ENCODE measurements at places on chromosomes 3 and 15.
A peak's percentile ranks its signal among the peaks of the same experiment; 100 is the strongest.

GRCh38 chr3:55595420-55595819 lies 108.3 kb upstream of the WNT5A start:
- DNase-seq, result no peak

- no peak for DNase-seq
These were observed 18.7 kb upstream of the ZXDC start for GRCh38 chr3:126494204-126494969.

DNA sequence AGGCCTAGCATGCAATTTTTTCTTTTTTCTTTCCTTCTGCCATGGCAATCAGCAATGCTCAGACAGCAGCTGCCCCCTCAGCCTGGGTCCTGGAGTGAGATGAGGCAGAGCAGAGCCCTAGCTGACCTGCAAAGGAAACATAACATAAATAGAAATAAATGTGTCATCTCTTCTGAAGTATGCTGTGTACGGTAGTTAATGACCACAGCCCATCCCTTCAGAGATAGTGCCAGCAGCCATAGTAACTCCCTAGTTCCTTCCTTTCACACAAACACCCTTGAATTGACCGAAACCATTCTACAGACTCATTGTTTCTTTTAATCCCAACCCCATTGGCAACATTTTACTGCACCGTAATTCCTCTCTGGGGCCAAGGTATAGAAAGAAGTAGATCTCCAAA lies 8.4 kb upstream of the CD47 start:
- peak; percentile 5 for DNase-seq

- no peak for DNase-seq
These were observed 49.2 kb downstream of the TASOR start for GRCh38 chr3:56633602-56634535.

- DNase-seq, result no peak
These were observed 121.3 kb downstream of the STAC start for GRCh38 chr3:36501616-36502015.

- no peak for DNase-seq
These were observed 1046.1 kb upstream of the CFAP20DC start for GRCh38 chr3:60095930-60096329.

- no peak for DNase-seq
These were observed 144.8 kb downstream of the SUCLG2 start for GRCh38 chr3:67509471-67510075.

DNA sequence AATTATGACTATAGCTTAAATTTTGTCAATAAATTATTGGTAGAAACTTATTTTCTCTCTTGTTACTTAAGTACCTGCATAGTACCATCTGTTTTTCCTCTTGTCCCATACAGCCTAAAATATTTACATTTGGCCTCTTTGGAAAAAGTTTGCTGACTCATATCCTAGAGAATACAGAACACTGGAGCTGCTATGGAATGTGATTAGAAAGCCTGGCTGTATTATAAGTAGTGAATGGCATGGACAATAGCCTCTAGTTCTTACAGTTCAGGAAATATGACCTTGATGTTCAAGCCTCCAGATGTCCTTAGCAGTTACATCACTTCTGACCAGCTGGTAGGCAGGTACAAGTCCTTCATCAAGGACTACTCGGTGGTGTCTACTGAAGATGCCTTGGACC lies 28.3 kb downstream of the ST8SIA2 start:
- no peak for DNase-seq

GRCh38 chr3:46334741-46335478 lies 19.0 kb upstream of the CCR2 start:
- DNase-seq, result no peak

DNA sequence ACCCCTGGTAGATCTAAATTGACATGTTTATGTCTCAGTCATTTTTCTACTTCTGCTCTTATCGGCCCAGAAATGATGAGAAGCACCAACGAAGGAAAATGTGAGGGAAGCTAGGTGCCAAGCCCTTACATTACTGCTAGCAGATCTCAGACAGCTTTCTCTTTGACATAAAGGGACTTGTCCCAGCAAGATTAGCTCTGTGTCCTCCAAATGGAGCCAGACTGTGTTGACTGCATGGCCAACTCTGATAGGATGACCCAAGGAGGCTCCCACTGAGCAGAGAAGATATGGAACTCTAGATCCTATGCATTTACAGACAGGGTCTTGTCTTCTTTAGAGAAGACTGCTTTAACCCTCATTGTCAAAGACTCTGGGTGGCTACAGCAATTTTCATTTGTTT lies 2.8 kb upstream of the MCTP2 start:
- no peak for DNase-seq

- DNase-seq, result no peak
These were observed 367.4 kb downstream of the IL20RB start for GRCh38 chr3:137325170-137325569.

- DNase-seq, result peak; percentile 91
These were observed 765 bp upstream of the MAPKAPK3 start for GRCh38 chr3:50616003-50616769.

DNA sequence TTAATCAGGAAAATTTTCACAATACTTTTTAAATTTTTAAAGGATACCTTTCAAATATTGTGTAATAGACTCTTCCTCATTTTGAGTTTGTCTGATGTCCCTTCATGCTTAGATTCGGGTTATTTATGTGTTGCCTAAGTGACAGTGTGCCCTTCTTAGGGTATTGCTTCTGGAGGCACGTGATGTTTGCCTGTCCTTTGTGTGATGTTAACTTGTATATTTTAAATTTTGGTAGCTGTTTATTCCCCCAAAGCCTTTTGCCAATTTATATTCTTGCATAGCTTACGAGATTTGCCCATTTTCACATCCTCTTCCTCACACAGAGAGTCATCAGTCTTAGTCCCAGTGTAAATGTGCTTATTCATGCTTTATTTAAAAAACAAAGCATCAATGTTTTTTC lies 433.1 kb downstream of the EPHB1 start:
- no peak for DNase-seq

GRCh38 chr3:4852780-4853748 lies 126.2 kb upstream of the BHLHE40 start:
- no peak for DNase-seq

- no peak for DNase-seq
These were observed 12.5 kb downstream of the TRIM59 start for GRCh38 chr3:160437083-160437455.

GRCh38 chr15:41281236-41281635 lies 50.2 kb downstream of the CHP1 start:
- no peak for DNase-seq

DNA sequence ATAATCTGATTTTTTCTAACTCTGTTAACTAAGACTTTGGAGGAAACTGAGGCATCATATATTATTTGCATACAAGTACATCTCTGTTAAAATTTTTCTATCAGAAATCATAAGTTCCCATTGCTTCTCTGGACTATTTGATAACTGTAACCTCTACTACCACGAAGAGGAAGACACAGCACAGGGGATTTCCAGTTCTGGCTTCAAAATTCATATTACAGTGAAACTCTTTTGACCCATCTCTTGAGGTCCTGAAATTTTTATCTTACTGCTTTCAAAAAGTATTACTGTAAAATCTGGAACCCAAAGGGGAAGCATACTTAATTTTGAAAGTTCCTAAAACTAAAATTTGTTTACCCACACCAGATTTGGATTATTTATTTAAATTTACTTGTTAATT lies 4.2 kb downstream of the PLSCR1 start:
- DNase-seq, result no peak

DNA sequence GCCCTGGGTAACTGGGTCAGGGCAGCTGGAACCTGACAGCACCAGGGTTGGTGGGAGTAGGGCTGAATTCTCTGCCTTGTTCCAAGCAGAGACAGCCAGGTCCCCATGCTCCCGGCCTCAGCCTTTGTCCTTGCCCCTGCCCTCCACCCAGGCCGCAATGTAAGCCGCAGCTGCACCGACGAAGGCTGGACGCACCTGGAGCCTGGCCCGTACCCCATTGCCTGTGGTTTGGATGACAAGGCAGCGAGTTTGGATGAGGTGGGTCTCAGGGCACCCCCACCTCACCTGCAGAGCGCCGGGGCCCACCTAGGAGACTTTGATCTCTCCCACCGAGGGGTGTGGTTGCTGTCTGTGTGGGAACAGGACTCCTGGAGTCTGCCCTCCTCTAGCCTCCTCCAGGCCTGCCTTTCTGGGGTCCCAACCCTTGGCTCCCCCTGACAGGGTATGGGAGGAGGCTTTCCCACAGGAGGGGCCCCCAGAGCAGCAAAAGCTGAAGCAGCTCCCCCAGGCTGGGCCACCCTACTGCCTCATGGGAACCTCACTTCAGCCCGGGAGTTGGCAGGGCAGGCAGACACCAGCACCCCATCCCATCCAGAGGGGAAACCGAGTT lies 23.4 kb downstream of the VIPR1 start:
- no peak for DNase-seq

DNA sequence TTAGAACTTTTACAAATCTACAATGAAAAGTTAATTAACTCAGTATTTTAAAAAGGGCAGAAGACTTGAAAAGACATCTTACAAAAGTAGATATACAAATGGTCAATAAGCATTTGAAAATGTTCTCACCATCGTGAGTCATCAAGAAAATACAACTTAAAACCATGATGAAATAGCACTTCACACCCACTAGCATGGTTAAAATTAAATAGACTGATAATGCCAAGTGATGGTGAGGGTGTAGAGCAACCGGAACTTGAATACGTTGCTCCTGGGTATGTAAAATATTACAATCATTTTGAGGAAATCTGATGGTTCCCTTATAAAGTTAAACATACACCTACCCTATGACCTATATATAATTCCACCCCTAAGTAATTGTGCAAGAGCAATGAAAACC lies 319.8 kb upstream of the UMPS start:
- no peak for DNase-seq

DNA sequence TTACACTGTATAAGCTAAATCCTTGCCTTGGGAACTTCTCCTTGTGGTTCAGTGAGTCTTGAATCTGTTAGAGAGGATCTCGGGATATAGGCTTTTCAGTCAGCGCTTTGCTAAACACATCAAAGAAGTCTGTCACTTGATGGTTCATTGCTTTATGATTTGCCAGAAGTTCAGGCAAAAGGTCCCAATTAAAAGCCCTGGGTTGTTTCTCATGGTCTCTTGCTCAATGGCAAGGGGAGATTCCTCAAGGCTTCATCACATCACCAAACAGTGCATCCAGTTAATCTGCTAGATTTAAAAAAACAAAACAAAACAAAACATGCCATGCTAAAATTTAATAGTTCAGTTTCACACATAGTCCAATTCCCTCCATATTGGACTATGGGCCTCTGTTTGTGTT lies 114.8 kb downstream of the FILIP1L start:
- no peak for DNase-seq

DNA sequence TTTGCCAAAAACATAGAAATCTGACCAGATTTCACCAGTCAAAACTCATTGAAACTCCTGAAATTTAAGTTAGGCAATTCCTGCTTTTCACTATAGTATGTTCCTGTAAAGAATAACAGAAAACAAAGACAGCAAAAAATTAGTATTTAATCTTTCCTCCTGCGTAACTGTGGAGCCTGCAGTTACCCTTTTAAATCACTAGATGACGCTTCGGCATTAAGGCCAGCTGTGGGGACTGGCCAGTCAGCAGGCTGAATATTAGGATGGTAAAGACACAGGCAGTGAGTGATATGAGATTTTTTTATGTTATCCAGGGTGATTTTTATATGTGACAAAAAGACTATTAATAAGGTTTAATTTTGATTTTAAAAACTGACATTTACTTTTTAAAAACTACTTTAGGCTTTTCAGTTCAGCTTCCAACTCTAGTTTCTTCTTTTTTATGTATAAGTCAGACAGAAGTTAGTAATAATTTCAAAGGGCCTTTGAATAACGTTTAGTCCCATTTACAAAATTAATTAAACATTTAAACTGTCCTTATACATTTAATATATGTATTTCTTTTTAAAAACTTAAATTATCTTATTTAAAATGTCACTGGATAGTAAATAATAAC lies 165.1 kb downstream of the PPM1L start:
- peak; percentile 17 for DNase-seq

DNA sequence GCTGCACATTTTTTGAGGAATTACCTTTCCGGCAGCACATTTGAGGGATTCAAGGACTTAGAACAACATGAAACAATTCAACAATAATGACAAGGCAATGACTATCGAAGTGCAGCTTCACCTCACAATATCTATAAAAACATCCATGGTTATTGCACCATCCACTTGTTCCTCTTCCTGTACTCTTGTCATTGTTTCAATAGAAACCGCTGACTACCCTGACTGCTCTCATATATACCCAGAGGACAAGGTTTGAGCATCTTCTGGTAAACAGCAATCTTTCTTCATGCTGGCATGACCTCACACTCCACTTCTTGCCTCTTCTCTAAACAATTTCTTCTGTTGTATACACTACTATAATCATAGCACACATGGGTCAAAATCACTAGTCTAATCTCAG lies 864.9 kb downstream of the FHIT start:
- no peak for DNase-seq

DNA sequence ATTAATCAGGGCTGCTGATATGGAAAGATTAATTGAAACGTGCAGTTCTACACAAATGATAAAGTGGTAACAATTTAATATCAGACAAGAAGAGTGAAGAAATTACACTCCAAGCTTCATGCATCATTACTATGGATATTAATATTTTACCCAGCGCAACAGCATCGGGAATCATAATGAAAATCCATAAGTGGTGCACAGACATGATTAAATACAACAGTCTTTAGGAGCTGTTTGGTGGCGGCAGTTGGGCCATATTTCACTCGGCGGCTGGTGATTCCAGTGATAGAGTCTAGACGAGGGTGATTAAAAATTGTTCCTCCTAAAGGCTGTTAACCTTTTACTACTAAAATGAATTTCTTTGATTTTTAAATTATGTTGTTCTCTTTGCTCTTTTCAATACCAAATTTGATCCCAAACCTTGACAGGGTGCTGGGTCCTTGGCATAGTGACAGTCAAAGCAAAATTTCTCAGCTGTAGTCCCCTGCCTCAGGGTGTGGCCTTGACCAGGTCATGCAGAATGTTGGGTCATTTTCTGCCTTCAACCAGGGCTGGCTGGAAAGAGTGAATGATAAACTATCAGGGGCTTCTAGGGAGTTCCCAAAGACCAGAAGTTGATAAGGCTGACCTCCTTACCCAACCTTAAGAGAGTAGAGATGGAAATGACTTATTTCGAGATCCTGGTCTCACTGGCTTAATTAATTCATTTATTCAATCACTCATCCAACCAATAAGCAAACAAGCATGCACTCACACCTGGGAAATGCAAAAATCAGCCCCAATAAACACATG lies 392.0 kb downstream of the IL20RB start:
- no peak for DNase-seq

GRCh38 chr3:125189378-125190165 lies 23.0 kb downstream of the SLC12A8 start:
- no peak for DNase-seq

DNA sequence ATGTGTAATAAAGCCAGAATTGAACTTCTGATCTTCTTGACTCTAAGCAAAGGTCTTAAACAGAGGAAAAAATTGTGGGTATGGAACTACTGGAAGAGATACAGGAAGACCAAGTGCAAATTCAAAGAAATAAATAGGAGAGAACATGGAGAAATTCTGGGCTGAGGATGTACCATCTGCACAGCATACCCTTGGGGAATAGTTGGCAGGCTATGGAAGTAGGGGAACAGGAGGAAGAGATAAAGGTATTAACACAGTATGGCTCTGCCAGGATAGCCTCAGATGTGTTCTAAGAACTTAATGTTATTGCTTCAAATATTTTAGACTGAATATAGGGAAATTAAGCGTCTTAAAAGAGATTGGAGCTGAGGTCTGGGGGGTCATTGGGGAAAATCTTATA lies 485.4 kb downstream of the CNTN3 start:
- no peak for DNase-seq

Data from thyroid gland (tissue), 4 donors.